ENCODE measurements at places on chromosomes 16 and 17.

- DNase-seq = no peak
Measured at GRCh38 chr16:73378471-73378870, 330.5 kb upstream of the ZFHX3 start.

- no peak for DNase-seq
Measured at GRCh38 chr17:58341861-58342475, 10.0 kb downstream of the SUPT4H1 start.

- no peak for DNase-seq
Measured at GRCh38 chr16:83285921-83286320, 521.9 kb upstream of the HSBP1 start.

- no peak for DNase-seq
Measured at GRCh38 chr17:30964876-30965275, 6.0 kb upstream of the RNF135 start.

DNA sequence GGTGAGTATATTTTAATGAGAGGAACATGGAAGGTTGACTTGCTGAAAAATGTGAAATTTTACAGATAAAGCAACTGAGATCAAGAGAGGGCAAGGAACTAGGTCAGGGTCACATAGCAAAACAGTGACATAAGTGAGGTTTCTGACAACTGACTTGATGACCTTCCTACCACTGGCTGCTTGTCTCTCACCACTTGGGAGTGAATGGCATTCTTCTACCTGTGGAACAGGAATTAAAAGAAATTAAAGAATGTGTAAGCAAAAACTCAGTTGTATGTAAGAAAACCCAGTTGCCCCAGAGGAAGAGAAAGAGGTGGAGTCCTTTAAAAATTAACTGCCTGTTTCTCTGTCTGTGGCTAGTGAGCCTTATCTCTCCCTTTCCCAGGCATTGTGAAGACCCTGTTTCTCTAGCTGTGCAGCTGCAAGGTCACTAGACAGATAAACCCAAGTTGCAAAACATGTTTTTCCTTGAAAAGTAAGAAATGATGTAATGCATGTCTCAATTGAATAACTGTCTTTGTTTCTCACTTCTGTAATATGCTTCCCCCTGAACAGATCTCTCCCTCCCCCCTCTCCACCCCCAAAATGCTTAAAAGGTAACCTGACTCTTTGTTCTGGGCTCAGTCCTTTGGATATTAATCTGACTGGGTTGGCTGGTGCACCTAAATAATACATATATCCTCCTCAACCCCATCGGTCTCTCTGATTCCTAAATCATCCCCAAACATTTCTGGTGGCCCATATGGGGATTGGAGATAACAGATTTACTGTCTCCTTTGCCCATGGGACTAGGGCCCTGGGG lies 23.4 kb downstream of the ACSM1 start:
- no peak for DNase-seq

Data from pons (tissue), 1 donor.